ENCODE measurements at places on chromosomes 2 and 18.
A peak's percentile ranks its signal among the peaks of the same experiment; 100 is the strongest.

GRCh38 chr2:241317391-241317790, 1.7 kb downstream of the SEPTIN2 start:
- no peak for DNase-seq

- DNase-seq = peak; percentile 70
Observed at GRCh38 chr18:22831441-22831904, 101.7 kb upstream of the RBBP8 start.

DNA sequence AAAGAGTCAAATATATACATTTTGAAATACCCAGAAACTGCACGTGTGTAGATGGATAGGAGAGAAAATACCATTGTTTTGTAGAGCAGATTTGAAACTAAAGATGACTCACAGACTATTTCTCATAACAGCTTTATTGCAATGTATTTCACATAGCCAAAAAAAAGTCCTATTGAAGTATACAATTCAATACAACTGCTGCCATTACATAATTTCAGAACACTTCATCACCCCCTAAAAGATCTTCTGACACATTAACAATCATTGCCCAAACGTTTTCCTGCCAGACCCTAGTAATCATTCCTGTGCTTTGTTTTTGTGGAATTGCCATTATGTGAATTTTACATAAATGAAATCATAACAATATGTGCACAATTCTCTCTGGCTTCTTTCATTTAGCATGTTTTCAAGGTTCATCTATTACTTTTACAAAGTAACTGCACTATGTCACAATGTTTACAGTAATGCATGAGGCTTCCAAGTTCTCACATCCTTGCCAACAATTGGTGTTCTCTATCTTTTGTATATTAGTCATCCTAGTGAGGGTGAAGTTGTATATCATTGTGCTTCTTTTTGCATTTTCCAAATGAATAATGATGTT, 378.6 kb upstream of the CWC22 start:
- peak; percentile 80 for DNase-seq

- no peak for DNase-seq
Observed at GRCh38 chr2:62175728-62176127, 20.2 kb upstream of the B3GNT2 start.

DNA sequence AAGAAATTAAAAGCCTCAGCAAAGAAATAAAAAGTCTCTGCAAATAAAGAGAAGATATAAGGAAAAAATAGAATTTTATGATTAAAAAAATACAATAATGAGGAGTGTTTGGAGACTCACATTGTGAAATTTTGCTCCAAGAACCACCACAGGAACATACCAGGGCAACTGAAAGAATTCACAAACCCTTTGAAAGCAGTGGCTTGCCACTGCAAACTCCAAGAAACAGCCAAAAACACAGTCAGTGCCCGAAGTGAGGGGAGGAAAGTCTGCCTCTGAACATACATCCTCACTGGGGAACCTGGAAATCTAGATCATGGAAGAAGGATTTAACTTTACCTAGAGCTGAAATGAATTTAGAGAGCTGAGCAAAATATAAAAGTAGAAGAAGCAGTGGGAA, 33.1 kb downstream of the EVA1A start:
- DNase-seq = no peak

GRCh38 chr18:44723411-44723810, 42.7 kb downstream of the SETBP1 start:
- no peak for DNase-seq

Data from fibroblast of skin of right biceps (primary cell).